ENCODE measurements at places on chromosomes 1 and 21. TPM values are rescaled to one million over a fixed set of nuclear protein-coding genes. Genes with fewer than 3 reads are reported as not detected.

- H3K27ac ChIP-seq: no peak overlapping the region
- H3K4me3 ChIP-seq: no peak overlapping the region
- no peak for DNase-seq
- peaks cover 4% of the 10 kb centered on the region for H3K4me1 ChIP-seq
These were observed 5.4 kb upstream of the TENT5C start for GRCh38 chr1:117600325-117600943.

Gene SLC30A2
- polyA plus RNA-seq: not detected

DNA sequence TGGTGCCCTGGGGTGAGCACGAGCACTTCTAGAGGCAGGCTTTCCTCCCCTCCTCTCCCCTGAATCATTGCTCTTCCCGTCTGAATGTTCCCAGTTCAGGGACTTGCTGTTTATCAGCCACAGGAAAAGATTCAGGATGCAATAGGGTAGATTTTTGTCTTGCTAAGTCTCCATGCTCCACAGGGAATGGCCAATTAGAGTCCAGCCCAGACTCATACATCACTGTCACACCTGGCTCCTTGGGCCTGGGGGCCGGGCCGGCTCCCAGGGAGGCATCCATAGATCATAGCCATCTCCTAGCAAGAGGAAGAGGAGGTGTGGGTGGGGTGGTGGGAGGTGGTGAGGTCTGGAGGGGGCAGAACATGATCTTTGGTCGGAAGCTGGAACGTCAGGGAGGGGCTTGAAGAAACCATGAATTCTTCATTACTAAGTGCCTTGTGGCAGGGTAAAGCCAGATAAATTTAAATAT is 83.4 kb downstream of the LRRN2 start:
- no peak overlapping the region for H3K27ac ChIP-seq
- no peaks in the 10 kb centered on the region for H3K27me3 ChIP-seq
- H3K4me1 ChIP-seq: no peaks in the 10 kb centered on the region
- DNase-seq: no peak
- H3K4me3 ChIP-seq: no peak overlapping the region

- H3K36me3 ChIP-seq: no peaks in the 10 kb centered on the region
- H3K27me3 ChIP-seq: no peaks in the 10 kb centered on the region
- peak; percentile 86 for DNase-seq
These were observed 14.9 kb upstream of the IFNLR1 start for GRCh38 chr1:24201941-24202440.

- H3K4me3 ChIP-seq: no peak overlapping the region
- no peak for DNase-seq
- H3K36me3 ChIP-seq: no peaks in the 10 kb centered on the region
- H3K4me1 ChIP-seq: no peaks in the 10 kb centered on the region
These were observed 128.6 kb downstream of the LHX4 start for GRCh38 chr1:180358649-180359048.
